Kidney epithelial cell (primary cell): ENCODE measurements at places on chromosomes 5 and 9. TPM values are rescaled to one million over a fixed set of nuclear protein-coding genes. Genes with fewer than 3 reads are reported as not detected.

Gene ENHO
- total RNA-seq = 1.5 TPM in 1 of 2 replicates, not detected in the other

DNA sequence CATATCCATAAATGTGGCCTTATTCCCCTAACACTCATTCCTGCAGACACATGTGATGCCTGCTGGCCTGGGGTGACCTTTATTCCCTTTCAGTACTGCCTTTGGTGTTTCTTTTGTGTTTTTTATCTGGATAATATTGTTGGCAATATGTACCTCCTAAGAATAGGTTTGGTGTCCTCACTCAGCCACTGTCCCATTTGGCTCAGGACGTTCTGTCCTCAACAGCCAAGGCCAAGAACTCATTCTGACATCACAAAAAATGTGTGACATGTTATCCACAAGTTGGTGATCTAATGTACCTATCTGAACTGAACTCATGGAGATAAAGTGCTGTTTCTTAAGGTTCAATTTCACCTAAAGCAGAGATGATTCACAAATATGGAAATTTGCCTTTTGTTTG lies 142.9 kb upstream of the GRAMD2B start:
- no peak for DNase-seq

Gene MCTP1
- total RNA-seq = 12.7 and 12.9 TPM in 2 replicates

- DNase-seq = no peak
Measured at GRCh38 chr5:78327761-78328510, 32.5 kb upstream of the SCAMP1 start.

Gene GLIPR2
- 38.6 and 43.1 TPM in 2 replicates for total RNA-seq

- DNase-seq = no peak
Measured at GRCh38 chr5:123882319-123882964, 370.5 kb downstream of the CSNK1G3 start.

GRCh38 chr9:129312251-129313122 lies 134.4 kb upstream of the IER5L start:
- DNase-seq = no peak

Gene FXN
- 9.8 and 11.4 TPM in 2 replicates for total RNA-seq

- no peak for DNase-seq
Measured at GRCh38 chr9:21555911-21556310, 73.8 kb upstream of the IFNE start.

- DNase-seq = no peak
Measured at GRCh38 chr5:1943481-1943880, 60.8 kb upstream of the IRX4 start.

Gene MUSK
- not detected in 2 replicates for total RNA-seq

Gene PWWP2A
- 24.8 and 32.7 TPM in 2 replicates for total RNA-seq

Gene PCDHB15
- 2.3 and 3.0 TPM in 2 replicates for total RNA-seq

GRCh38 chr9:128841694-128842492 lies 12.3 kb upstream of the SPOUT1 start:
- no peak for DNase-seq

- DNase-seq = no peak
Measured at GRCh38 chr5:137705106-137705505, 30.8 kb downstream of the KLHL3 start.

GRCh38 chr5:176188506-176189193 lies 49.6 kb upstream of the SIMC1 start:
- no peak for DNase-seq

Gene SMIM33
- total RNA-seq = not detected in 2 replicates

DNA sequence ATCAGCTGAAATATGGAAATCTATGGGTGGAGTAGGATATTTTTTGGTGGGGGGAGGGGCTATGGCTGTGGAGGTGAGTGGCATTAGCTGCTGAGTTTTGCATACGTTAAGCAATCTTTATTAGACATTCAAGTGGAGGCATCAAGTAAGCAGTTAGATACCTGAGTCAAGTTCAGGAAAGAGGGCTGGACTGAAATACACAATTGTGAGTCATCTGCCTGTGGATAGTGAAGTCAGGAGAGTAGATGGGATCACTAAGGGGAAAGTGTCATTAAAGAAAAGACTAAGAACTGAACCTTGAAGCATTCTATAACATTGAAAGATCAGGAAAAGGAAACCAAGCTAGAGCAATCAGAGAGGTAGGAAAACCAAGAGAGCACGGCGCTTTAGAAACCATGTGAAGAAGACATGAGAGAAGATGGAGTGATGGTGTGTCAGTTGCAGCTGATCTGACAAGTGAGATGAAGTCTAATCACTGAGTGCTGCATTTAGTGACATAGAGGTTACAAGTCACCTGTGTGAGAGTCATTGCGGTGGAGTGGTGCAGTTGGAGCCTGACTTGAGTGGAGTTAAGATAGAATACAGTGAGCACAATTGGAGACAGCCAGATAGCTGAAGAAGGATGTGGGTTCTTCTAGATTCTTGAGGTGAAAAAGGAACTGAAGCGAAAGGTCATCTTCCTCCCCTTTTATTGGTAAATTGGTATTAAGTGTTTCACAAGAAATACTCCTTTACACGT lies 88.7 kb downstream of the PIP5K1B start:
- no peak for DNase-seq

- no peak for DNase-seq
Measured at GRCh38 chr5:28156981-28157380, 1118.6 kb upstream of the CDH9 start.

- DNase-seq = no peak
Measured at GRCh38 chr9:116515541-116515940, 171.6 kb upstream of the TRIM32 start.

Gene STC2
- 136 and 219 TPM in 2 replicates for total RNA-seq

- DNase-seq = no peak
Measured at GRCh38 chr9:113934829-113935676, 58.9 kb downstream of the ZNF618 start.

Gene KIF20A
- 4.4 and 4.6 TPM in 2 replicates for total RNA-seq

- peak; percentile 19 for DNase-seq
Measured at GRCh38 chr5:137997726-137998213, 35.1 kb downstream of the FAM13B start.

Gene NRARP
- total RNA-seq = 8.4 and 11.4 TPM in 2 replicates

Gene RFK
- 38.0 and 49.2 TPM in 2 replicates for total RNA-seq

- no peak for DNase-seq
Measured at GRCh38 chr5:14439087-14439871, 142.3 kb upstream of the OTULINL start.

DNA sequence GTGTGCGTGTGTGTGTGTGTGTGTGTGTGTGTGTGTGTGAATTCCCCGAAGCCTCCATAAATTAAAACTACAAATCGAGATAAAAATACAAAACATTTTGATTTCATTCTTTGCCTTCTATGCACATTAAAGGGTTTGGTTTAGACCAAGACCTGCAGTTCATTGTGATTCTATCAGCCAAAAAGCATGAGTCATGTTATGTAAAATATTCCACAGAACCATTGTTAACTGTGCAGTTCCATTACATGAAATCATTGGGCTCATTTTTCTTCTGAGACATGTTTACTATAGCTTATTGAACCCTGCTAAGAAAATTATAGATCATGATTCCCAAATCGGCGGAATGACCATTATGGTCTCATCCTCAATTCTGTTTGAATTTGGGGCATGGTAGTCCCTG lies 11.7 kb downstream of the CAVIN4 start:
- no peak for DNase-seq

DNA sequence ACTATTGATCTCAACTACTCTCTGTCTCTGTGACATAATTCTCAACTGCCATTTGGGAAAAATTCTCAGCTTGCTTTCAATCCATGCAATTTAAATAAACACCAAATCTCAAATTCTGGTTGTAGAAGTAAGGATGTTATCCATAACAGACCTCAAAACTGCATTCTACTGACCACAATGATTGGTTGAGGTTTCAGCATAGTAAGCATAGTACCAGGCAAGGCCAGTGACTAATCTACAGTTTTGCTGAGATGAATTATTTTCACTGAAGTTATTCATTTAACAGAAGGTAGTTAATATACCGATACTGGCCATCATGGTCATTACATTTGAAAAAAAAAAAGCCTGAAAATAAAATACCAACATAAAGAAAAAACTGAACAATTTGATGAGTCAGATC lies 488.0 kb upstream of the CDH18 start:
- peak; percentile 7 for DNase-seq

DNA sequence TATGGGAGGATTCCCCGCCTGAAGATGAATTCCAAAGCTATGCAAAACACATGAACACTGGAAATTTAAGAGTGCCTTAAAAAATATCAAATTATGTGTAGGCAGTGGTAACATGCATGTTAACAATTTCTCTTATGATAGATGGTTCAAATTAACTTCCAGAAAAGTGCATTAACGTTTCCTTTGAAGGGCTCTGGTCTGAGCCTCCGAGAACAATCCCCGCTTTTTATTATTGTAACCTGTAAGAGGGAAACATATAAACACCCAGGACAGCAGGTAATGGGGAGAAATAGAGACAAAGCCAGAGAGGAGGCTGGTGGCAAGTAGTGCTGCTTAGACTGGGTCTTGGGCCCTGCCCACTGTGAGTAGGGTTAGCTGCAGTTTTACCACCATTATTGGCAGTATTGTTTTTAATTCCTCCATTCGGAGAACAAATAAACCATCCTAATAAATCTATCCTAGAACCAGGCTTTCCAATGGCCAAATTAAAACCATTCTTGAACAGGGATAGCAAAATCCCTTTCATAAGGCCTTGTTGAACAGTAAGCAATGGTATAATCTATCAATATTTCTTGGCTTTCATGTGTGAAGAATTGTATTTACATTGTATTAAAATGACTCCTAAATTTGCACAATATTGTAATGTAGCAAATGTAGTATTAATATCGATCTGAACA lies 6.3 kb downstream of the NR2F1 start:
- no peak for DNase-seq

Gene PCDHGB1
- 1.6 and 1.7 TPM in 2 replicates for total RNA-seq

DNA sequence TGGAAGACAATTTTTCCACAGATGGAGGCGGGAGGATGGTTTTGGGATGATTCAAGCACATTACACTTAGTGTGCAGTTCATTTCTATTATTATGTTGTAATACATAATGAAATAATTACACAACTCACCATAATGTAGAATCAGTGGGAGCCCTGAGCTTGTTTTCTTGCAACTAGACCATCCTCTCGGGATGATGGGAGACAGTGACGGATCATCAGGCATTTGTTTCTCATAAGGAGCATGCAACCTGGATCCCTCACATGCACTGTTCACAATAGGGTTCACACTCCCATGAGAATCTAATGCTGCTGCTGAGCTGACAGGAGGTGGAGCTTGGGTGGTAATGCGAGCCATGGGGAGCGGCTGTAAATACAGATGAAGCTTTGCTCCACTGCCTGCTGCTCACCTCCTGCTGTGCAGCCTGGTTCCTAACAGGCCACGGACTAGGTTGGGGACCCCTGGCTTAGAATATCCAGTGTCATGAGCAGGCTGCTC lies 1.6 kb downstream of the STKLD1 start:
- DNase-seq = no peak

DNA sequence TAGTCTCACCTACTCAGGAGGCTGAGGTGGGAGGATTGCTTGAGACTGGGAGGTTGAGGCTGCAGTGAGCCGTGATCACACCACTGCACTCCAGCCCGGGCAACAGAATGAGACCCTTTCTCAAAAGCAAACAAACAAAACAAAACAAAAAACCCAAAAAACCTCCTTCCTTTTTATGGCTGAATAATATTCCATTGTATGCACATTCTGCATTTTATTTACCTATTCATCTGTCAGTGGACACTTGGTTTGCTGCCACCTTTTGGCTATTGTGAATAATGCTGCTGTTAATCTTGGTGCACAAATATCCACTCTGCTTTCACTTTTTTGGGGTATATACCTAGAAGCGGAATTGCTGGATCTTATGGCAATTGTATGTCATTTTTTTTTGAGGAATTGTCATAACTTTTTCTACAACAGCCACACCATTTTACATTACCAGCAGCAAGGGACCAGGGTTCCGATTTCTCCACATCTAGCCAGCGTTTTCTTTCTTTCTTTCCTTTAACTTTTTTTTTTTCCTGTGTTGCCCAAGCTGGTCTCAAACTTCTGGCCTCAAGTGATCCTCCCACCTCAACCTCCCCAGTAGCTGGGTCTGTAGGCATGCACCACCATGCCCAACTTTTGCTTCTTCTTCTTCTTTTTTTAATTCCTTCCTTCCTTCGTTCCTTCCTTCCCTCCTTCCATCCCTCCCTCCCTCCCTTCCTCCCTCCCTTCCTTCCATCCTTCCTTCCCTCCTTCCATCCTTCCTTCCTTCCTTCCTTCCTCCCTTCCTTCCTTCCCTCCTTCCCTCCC lies 30.6 kb downstream of the NKX2-5 start:
- no peak for DNase-seq

DNA sequence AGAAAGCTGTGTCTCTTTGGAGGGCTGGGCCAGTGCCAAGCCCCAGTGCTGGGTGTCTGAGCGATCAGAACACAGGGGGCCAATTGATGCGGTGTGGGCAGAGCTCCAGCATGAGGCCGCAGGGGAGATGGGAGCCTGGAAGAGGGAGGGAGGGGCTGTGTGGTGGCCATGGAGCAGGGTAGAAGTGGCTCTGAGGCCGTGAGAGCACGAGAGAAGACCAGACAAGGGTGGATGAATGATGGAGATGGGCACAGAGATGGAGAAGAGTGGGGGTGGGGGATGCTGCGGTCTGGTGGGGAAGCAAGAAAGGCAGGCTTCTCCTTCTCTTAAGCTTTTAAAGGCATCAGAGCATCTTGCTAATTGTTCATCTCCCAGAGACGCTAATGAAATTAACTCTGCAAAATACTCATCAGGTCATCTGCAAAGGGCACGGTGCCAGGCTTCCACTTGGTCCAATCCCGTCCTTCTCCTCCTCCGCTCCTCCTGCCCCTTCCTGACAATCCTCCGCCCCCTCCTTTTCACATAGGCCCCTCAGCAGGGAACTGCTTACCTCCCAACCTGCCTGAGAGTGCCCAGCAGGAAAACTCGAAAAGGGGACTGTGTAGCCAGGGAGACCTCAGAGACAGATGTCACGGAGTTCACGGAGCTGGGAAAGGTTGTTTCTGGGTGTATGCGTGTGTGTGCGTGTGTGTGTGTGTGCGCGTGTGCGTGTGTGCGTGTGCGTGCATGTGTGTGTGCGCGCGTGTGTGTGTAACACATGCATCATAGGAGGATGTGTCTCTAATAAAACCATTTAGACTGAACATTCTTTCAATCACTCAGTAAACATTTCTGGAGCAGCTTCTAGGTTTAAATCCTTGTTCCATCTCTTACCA lies 7.1 kb upstream of the UNC5A start:
- no peak for DNase-seq

Gene SHISAL2B
- total RNA-seq = not detected in 2 replicates

Gene NUTM2G
- not detected in 2 replicates for total RNA-seq

Gene ACOT12
- not detected in 2 replicates for total RNA-seq

DNA sequence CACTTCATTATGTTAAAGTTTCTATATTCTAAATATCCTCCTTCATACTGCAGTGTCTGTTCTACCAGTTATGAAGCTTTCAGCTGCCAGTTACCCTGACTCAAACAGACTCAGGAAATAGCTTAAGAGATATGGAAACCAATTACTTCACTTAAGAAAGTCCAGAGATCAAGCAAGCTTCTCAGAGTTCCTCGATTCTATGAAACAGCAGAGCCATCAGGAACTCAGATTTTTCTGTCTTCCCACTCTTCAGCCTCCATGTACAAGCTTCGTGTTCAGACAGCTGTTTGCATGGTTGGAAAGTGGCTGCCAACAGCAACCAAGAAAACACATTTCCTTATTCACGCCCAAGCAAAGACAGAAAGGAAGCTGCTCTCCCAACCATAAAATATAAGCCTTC lies 216.1 kb downstream of the ACTL7B start:
- DNase-seq = no peak

Gene SLC4A9
- total RNA-seq = 0.07 TPM in 1 of 2 replicates, not detected in the other
